ENCODE measurements at places on chromosomes 5 and 9. TPM values are rescaled to one million over a fixed set of nuclear protein-coding genes. Genes with fewer than 3 reads are reported as not detected.

GRCh38 chr5:88203981-88204750 is 64.5 kb downstream of the TMEM161B start:
- peak overlapping the region; percentile 82 for H3K27ac ChIP-seq
- peak overlapping the region; percentile 50 for H3K4me3 ChIP-seq
- H3K4me1 ChIP-seq, result peaks cover 8% of the 10 kb centered on the region
- peak; percentile 75 for DNase-seq
- no peaks in the 10 kb centered on the region for H3K27me3 ChIP-seq

GRCh38 chr5:29701600-29701999 is 1491.9 kb upstream of the CDH6 start:
- no peak for DNase-seq
- no peaks in the 10 kb centered on the region for H3K4me1 ChIP-seq
- H3K27ac ChIP-seq, result no peak overlapping the region
- no peaks in the 10 kb centered on the region for H3K36me3 ChIP-seq
- no peak overlapping the region for H3K4me3 ChIP-seq

INSL4 gene
- not detected for total RNA-seq

GRCh38 chr5:148653291-148653835 is 964 bp downstream of the HTR4 start:
- H3K36me3 ChIP-seq, result no peaks in the 10 kb centered on the region
- peaks cover 48% of the 10 kb centered on the region for H3K27me3 ChIP-seq
- H3K4me1 ChIP-seq, result no peaks in the 10 kb centered on the region
- no peak overlapping the region for H3K4me3 ChIP-seq
- no peak overlapping the region for H3K27ac ChIP-seq

CARD19 gene
- total RNA-seq, result 44.0 TPM

IFNA16 gene
- not detected for total RNA-seq

GRCh38 chr9:107734256-107735013 is 244.9 kb upstream of the KLF4 start:
- no peak for DNase-seq
- no peaks in the 10 kb centered on the region for H3K4me1 ChIP-seq
- H3K4me3 ChIP-seq, result no peak overlapping the region
- H3K27me3 ChIP-seq, result no peaks in the 10 kb centered on the region

DNA sequence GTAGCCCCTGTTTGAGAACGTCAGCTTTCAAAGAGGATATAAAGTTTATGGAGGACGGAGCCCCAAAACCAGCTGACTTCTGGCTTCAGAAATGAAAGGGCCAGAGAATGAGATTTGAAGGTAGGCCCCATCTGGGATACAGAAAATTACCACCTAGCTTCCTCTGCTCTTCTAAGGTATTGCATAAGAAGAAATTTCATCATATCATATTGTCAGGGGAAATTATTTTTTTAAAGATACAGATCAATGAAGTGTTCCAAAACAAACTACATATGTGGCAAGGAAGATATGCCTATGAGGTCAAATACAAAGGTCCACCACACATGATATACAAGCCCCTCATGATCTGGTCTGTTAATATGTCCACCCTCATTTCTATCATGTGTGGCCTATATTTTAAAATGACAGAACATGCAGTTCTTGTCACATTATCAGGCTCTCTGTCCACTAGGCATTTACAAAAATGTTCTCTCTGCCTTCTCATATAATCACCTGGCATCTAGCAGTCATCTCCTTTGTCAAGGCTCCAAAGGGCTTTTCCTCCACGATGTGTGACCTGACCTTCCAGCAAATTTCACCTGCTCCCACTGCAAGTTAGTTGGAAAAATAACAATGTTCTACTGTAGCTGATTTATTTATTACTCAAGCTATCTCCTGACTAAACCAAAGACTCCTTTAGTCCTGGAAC is 83.1 kb downstream of the DPYSL3 start:
- no peaks in the 10 kb centered on the region for H3K4me1 ChIP-seq
- DNase-seq, result no peak
- no peak overlapping the region for H3K4me3 ChIP-seq
- H3K27ac ChIP-seq, result no peak overlapping the region
- no peaks in the 10 kb centered on the region for H3K27me3 ChIP-seq
- no peaks in the 10 kb centered on the region for H3K36me3 ChIP-seq

GRCh38 chr5:172638209-172638768 is 2.8 kb upstream of the NEURL1B start:
- H3K4me3 ChIP-seq, result no peak overlapping the region
- no peaks in the 10 kb centered on the region for H3K36me3 ChIP-seq
- peaks cover 10% of the 10 kb centered on the region for H3K4me1 ChIP-seq
- peaks cover 28% of the 10 kb centered on the region for H3K27me3 ChIP-seq
- no peak overlapping the region for H3K27ac ChIP-seq
- no peak for DNase-seq

CD274 gene
- total RNA-seq, result 57.6 TPM

DAB2IP gene
- not detected for total RNA-seq

All from activated CD4-positive, alpha-beta T cell treated with anti-CD3 and anti-CD28 coated beads, Interleukin-2, amount 10 ng/mL, durations not matched to agents 24 days and 14 days (primary cell).